ENCODE measurements at places on chromosomes 4 and X. TPM values are rescaled to one million over a fixed set of nuclear protein-coding genes. Genes with fewer than 3 reads are reported as not detected.

- no peaks in the 10 kb centered on the region for H3K27me3 ChIP-seq
- peaks cover 8% of the 10 kb centered on the region for H3K4me1 ChIP-seq
- no peak for DNase-seq
- no peak overlapping the region for H3K4me3 ChIP-seq
- H3K36me3 ChIP-seq, result no peaks in the 10 kb centered on the region
Observed at GRCh38 chr4:8590546-8590880, 2.1 kb upstream of the CPZ start.

DNA sequence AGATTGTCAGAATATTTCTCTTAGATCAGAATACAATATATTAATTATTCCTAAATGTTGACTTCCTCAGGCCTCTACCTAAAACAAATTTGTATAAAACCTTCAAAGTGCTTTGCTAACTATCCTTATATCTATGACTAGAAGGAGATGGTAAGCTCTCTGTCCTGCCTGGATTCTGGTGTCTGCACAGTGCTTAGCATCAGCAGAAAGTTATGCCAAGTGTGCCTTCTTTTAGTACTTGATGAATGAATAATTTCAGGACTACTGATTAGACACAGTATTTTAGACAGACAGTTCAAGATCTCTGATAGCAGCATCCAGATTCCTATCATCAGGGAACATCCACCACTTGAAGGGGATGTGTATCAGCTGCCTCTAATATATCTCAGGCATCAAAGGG lies 242.4 kb upstream of the TLL1 start:
- H3K27me3 ChIP-seq, result no peaks in the 10 kb centered on the region
- DNase-seq, result no peak
- no peaks in the 10 kb centered on the region for H3K4me1 ChIP-seq
- H3K36me3 ChIP-seq, result no peaks in the 10 kb centered on the region
- H3K4me3 ChIP-seq, result no peak overlapping the region

GRCh38 chr4:110197529-110198042 lies 829 bp downstream of the ELOVL6 start:
- H3K27ac ChIP-seq, result peak overlapping the region; percentile 90
- H3K4me1 ChIP-seq, result peaks cover 22% of the 10 kb centered on the region
- H3K4me3 ChIP-seq, result peak overlapping the region; percentile 86
- peak; percentile 22 for DNase-seq

GRCh38 chrX:40543661-40544328 lies 37.0 kb upstream of the ATP6AP2 start:
- no peak overlapping the region for H3K4me3 ChIP-seq
- peak; percentile 47 for DNase-seq
- H3K27ac ChIP-seq, result no peak overlapping the region
- no peaks in the 10 kb centered on the region for H3K36me3 ChIP-seq

DNA sequence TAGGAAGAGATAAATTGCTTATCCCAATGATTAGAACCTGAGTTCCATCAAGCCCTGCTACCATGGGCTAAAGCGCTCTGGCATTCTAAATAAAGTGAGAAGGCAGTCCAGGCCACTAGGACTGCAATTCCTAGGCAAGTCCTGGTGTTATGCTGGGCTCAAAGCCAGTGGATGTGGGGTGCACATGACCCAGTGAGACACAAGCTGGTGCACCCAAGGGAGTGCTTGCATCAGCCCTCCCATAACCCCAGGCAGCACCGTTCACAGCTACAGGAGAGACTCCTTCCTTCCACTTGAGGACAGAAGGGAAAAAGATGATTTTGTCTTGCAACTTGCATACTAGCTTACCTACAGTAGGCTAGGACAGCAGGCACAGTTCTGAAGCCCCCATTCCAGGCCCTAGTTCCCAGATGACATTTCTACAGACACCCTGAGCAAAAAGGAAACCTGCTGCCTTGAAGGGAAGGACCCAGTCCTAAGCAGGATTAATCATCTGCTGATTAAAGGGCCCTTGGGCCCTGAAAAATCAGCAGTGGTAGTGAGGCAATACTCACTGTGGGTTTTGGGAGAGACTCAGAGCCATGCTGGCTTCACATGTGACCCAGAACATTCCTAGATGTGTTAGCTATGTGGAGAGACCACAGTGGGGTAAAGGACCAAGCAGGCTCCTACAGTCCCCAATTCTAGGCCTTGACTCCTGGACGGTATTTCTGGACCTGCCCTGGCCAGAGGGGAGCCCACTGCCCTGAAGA lies 77.8 kb downstream of the KLHL13 start:
- no peaks in the 10 kb centered on the region for H3K4me1 ChIP-seq
- H3K27ac ChIP-seq, result no peak overlapping the region
- no peaks in the 10 kb centered on the region for H3K27me3 ChIP-seq

- DNase-seq, result no peak
- no peak overlapping the region for H3K27ac ChIP-seq
- no peaks in the 10 kb centered on the region for H3K27me3 ChIP-seq
- H3K4me3 ChIP-seq, result no peak overlapping the region
- no peaks in the 10 kb centered on the region for H3K36me3 ChIP-seq
Observed at GRCh38 chr4:25174674-25175073, 14.4 kb upstream of the SEPSECS start.

DNA sequence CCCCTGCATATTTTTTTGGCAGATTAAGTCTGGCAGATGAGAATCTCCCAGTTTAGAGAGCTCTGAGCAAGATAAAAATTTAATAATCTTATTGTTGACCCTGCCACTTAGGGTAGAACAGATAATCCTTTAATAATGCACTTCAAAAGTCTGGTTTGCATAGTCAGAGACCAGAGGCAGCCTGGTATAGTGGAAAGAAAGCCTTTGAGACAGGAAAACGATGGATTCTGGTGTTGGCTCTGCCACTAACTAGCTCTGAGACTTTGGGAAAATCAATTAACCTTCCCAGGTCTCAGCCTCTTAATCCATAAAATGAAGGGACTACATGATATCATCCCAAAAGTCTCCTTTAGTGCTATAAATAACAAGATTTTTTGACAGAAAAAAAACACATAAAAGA lies 824.5 kb downstream of the STIM2 start:
- H3K4me1 ChIP-seq, result no peaks in the 10 kb centered on the region
- H3K27me3 ChIP-seq, result no peaks in the 10 kb centered on the region
- H3K4me3 ChIP-seq, result no peak overlapping the region
- no peak for DNase-seq
- H3K36me3 ChIP-seq, result no peaks in the 10 kb centered on the region
- no peak overlapping the region for H3K27ac ChIP-seq

DNA sequence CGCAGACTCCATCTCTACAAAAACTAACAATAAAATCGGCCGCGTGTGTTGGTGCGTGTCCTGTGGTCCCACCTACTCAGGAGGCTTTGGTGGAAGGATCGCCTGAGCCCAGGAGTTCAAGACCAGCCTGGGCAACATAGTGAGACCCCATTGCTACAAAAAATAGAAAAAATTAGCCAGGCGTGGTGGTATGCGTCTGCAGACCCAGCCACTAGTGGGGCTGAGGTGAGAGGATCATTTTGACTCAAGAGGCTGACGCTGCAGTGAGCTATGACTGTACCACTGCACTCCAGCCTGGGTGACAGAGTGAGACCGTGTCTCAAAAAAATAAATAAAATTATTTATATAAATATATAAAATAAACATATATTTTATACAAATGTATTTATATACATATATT lies 22.3 kb downstream of the ASMTL start:
- no peaks in the 10 kb centered on the region for H3K4me1 ChIP-seq
- no peaks in the 10 kb centered on the region for H3K27me3 ChIP-seq
- no peaks in the 10 kb centered on the region for H3K36me3 ChIP-seq
- no peak overlapping the region for H3K4me3 ChIP-seq
- H3K27ac ChIP-seq, result no peak overlapping the region

DNA sequence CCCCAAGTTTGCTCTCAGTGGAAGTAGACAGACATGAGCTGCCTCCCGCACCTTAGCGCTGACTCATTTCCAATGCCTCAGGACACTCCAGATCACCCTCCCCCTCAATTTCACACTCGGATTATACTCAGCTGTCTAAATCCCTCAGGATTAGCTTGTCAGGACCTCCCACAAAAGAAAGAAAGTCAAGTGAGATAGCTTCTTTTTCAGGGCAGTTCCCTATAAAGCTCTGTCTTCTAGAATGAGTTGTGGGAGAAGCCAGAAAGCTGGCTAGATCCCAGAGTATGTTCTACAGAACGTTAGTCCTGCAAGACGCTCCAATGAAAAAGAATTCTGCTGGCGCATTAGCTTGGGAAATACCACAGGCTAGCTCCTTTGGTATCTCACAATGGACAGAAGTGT lies 51.2 kb upstream of the MTNR1A start:
- peaks cover 5% of the 10 kb centered on the region for H3K36me3 ChIP-seq
- H3K27me3 ChIP-seq, result no peaks in the 10 kb centered on the region
- no peak for DNase-seq
- no peaks in the 10 kb centered on the region for H3K4me1 ChIP-seq

DNA sequence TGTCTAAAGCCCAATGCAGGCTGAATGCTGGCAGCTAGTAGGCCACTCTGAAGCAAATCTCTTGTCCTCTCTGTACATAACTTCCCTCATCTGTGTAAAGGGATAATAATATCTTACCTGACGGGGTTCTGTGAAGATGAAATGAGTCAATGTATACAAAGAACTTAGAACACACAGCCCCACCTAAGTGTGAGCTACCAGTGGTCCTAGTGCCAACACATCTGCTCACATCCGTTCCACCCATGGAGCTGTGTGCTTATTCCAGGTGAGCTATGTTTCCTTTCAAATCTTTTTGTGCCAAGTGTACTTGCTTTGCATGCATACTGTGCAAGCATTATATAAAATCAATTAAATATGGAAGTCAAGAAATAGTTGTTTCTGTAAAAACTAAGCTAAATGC lies 116.4 kb downstream of the TSPAN5 start:
- DNase-seq, result no peak
- H3K4me3 ChIP-seq, result no peak overlapping the region
- H3K36me3 ChIP-seq, result no peaks in the 10 kb centered on the region
- no peaks in the 10 kb centered on the region for H3K4me1 ChIP-seq

DNA sequence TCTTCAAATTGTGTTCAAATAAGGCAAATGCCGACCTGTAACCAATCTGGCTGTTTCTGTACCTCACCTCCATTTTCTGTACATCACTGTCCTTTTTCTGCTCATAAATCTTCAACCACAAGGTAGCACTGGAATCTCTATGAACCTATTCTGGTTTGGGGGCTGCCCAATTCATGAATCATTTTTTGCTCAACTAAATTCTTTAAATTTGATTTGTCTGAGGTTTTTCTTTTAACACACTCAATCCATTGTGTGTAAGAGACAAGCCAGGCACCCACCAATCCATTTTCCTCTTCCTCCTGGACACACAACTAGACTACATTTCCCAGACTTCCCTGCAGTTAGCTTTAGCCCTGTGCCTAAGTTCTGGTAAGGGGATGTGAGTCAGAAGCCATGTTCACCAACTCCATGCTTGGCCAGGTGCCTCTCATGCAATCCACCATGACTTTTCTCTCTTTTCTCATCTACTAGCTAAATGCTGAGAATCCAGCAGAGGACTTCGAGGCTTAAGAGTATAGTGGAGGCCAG lies 193.2 kb upstream of the KLF3 start:
- no peaks in the 10 kb centered on the region for H3K27me3 ChIP-seq
- no peak overlapping the region for H3K27ac ChIP-seq
- no peak overlapping the region for H3K4me3 ChIP-seq
- no peak for DNase-seq
- H3K4me1 ChIP-seq, result no peaks in the 10 kb centered on the region

DNA sequence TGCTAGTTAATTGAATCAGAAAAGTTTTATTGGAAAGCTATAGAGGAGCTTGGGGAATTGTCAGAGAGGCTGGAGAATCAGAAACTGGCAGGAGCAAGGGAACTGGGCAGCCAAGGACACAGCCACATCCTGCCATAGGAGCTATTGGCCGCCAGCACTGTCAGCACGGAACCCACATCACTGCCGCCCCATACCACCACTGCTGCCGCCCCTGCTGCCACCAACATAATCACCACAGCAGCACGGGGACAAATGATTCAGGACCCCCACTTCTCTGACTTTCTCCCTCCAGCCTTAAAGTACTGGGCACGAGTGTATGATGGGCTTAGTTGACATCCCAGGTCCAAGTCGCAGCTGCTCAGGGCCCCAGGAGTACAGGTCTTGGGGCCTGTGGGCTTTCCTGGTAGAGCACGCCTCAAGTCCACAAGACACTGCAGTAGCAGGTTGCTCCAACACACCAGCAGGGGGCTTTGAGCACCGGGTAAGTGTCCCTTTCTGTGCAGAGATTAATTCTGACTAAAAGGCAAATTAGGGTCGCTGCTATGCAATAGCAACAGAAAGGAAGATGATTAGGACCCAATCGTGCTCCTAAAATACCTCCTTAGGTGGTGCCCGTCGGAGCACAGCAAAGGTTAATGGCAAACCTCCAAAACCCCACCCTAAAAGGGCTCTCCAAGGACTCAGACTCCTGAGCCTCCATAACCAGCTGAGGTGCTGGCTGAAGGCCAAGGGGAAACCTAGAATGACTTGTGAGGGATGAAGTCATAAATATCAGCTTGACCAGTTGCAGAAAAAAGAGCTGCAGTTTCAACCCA lies 6.9 kb downstream of the PJA1 start:
- H3K36me3 ChIP-seq, result no peaks in the 10 kb centered on the region
- peaks cover 10% of the 10 kb centered on the region for H3K4me1 ChIP-seq
- no peak overlapping the region for H3K27ac ChIP-seq

DNA sequence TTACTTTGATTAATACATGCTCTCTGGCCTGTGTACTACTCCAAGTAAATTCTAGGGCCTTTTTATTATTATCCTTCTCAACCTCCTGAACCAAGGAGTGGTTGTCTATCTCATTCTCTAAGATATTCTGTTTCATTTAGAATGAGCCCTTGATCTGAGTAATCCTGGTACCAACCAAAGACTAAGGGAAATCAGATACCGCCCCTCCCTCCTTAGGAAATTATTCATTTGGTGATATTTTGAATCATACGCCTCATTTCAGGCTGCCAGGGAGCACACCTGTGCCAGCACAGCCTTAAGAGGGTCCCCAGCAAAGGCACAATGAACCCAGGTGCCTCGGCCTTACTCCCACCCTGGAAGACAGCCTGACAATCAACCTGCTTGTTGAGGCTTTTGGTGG lies 73.2 kb upstream of the STARD8 start:
- H3K4me3 ChIP-seq, result no peak overlapping the region
- H3K27ac ChIP-seq, result no peak overlapping the region
- DNase-seq, result no peak
- H3K4me1 ChIP-seq, result no peaks in the 10 kb centered on the region
- no peaks in the 10 kb centered on the region for H3K27me3 ChIP-seq

GRCh38 chr4:22744478-22745062 lies 51.8 kb downstream of the GBA3 start:
- H3K27ac ChIP-seq, result no peak overlapping the region
- no peaks in the 10 kb centered on the region for H3K27me3 ChIP-seq
- H3K4me1 ChIP-seq, result no peaks in the 10 kb centered on the region
- no peak for DNase-seq
- H3K4me3 ChIP-seq, result no peak overlapping the region

RHOH gene
- total RNA-seq, result 7.9 TPM

UCP1 gene
- not detected for total RNA-seq

ESX1 gene
- total RNA-seq, result not detected

EREG gene
- not detected for total RNA-seq

HPRT1 gene
- 15.8 TPM for total RNA-seq

TMEM255A gene
- not detected for total RNA-seq

SLIT2 gene
- 3.1 TPM for total RNA-seq

REELD1 gene
- 0.78 TPM for total RNA-seq

ZDHHC15 gene
- not detected for total RNA-seq

FRMPD4 gene
- total RNA-seq, result not detected

FREM3 gene
- not detected for total RNA-seq
